ENCODE measurements at places on chromosomes 12 and 14.

- no peak for DNase-seq
These were observed 115.4 kb downstream of the MED13L start for GRCh38 chr12:116162071-116162470.

GRCh38 chr12:115450710-115451109 is 766.7 kb upstream of the TBX3 start:
- no peak for DNase-seq

GRCh38 chr12:109720152-109720856 is 6.7 kb downstream of the FAM222A start:
- no peak for DNase-seq

DNA sequence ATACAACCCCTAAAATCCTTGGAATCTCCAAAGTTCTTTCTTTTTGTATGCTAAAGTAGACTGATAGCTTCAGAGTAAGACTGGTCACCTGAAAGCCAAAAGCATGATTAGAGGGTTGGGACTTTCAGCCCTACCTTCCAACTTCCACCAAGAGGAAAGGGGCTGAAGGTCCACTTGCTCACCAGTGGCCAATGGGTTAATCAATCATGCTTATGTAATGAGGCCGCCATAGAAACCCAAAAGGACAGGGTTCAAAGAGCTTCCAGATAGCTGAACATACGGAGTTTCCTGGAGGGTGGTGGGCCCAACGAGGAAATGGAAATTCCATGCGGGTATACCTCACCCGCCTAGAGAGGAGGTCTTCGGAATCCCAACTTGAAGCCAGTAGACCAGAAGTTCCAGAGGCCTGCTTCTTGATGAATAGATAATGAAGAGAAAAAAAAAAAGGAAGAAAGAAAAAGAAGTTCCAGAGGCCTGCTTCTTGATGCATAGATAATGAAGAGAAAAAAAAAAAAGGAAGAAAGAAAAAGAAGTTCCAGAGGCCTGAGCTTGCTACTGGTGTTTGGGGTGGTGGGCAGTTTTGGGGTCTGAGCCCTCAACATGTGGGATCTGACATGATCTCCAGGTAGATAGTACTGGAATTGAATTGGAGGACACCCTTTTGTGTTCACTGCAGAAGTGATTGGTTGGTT is 11.2 kb upstream of the BTG1 start:
- DNase-seq: no peak

DNA sequence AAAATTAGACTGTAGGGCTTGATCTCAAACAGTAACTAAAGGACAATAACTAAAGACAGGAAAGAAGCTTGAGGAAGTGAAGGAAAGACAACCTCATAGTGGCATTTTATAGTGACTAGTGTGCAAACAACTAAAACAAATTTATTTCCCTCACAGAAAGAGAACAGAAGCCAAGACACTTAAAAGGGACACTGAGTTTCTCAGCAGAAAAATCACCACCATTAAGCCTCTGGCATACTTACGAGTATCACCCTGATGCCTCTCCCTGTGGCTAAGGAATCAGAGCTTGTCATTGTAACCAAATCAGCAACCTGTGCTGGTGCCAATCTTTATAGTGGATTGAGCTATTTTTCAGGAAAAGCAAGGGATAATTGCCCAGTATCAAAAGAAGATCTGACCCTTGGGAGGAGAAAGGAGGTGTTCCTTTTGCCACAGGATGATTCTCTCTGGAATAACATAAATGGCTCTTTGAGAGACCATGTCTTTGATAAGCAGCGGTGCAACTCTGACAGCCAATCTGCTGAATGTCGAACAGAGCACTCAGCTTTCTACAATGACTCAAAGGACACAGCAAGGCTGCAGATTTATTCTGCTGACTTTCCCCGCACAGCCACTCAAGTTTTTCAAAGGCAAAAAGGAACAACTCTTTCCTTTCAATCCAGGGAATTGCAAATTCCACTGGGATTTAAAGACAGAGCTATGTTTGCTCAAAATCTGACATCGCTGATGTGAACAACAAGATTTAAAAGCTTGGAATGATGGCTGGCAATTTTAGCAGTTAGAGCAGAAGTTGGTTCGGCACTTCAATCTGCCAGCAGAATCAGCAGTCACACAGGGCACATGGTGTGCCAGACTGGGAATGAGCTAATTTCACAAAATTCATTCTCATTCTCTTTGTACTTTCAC is 34.6 kb downstream of the ATF7 start:
- DNase-seq: no peak

GRCh38 chr12:115335594-115335993 is 651.6 kb upstream of the TBX3 start:
- no peak for DNase-seq

GRCh38 chr14:81157431-81157830 is 63.3 kb downstream of the GTF2A1 start:
- no peak for DNase-seq
